ENCODE measurements at places on chromosomes 2 and 18.

DNA sequence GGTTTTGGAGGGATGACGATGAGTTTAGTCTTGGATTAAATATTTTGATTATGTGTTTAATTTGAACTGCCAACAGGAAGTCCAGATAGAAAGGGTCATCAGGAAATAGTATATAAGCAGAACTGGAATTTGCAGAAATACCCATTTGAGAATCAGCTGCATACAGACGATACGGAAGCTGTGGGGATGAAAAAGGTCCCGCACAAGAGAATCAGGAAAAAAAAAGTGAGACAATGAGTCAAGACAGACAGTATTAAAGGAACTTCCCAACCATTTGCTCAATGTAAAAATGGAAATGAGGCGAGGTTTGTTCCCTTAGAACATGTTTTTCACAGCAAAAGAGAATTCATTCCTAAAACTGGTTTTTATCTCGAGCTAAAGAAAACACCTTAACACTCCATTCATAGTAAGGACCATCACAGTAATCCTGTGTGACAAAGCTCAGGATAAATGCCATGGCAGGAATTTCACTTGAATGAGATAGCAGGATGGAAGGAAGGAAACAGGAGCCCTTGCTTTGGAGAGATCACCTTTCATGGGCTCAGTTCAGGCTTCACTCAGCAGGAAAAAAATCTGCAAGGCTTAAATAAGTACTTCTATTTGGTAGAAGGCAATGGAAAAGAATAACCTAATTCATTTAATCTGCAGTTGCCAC is 29.3 kb downstream of the BCL2 start:
- no peak for DNase-seq

- no peak for DNase-seq
Measured at GRCh38 chr2:226766352-226767055, 33.1 kb downstream of the IRS1 start.

DNA sequence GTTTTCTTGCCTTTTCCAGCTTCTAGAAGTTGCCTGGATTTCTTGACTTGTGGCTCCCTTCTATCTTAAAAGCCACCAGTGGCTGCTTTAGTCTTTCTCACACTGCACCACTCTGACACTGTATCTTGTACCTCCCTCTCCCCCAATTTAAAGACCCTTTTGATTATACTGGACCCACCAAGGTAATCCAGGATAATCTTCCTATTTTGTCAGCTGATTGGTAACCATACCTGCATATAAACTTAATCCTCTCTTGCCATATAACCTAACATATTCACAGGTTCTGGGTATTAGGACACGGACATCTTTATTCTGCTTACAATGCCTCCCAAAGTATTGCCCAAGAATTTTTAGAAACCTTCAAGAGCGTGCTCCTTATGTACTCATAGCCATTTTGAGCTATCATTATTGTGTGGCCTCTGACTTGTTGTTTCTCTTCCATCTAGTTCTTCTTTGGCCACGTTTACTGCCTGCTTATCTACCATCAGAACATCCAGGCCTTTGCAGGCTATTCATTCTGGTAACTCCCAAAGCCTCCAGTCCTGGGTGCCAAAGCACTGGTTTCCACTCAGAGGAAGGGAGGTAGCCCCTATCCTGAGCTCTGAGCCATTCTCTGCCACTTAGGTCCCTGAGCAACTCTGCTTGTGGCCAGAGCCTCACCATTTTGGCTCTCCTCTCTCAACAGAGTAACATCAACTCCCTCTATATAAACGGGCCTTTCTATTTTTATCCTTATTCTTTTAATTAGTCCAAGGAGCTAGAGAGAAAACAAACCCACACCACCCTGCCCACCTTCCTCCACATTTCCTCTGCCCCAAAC is 70.8 kb downstream of the MYO3B start:
- DNase-seq, result no peak

GRCh38 chr2:21693081-21693480 is 569.3 kb downstream of the TDRD15 start:
- DNase-seq, result no peak

- no peak for DNase-seq
Measured at GRCh38 chr2:127707890-127708648, 6.8 kb downstream of the SFT2D3 start.

GRCh38 chr2:79129804-79130203 is 9.5 kb downstream of the REG1A start:
- no peak for DNase-seq

DNA sequence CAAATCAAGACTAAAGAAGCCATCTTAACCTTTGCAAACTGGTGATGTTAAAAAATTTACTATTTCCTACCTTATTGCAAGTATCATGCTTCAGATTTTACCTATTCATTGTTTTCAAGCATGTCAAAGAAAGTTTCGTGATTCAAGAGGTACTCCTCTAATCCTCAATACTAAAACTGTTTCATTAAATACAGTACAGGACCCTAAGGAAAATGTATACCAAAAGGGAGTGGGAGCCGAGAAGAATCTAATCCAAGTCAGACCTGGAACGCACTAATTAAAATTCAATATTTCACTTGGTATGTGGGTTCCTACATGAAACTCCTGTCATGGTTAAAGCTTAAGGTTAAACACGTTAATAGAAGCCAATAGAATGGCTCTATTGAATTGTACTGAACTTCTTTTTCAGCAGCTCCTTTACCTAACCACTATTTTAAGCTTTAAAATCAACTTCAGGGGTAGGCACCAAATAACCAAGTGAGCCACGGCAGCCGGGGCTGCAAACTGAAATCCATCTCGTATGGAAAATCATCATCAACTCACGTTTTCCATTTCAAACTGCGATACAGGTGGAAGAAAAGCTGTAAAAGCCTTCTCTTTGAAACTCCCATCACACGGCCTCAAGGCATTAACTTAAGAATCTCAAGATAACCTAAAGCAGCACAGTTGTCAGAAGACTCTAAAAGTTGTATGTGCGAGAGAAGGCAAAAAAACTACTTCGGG is 188.8 kb downstream of the ZEB2 start:
- no peak for DNase-seq

GRCh38 chr2:230411570-230412370 is 4.2 kb upstream of the SP100 start:
- peak; percentile 28 for DNase-seq

DNA sequence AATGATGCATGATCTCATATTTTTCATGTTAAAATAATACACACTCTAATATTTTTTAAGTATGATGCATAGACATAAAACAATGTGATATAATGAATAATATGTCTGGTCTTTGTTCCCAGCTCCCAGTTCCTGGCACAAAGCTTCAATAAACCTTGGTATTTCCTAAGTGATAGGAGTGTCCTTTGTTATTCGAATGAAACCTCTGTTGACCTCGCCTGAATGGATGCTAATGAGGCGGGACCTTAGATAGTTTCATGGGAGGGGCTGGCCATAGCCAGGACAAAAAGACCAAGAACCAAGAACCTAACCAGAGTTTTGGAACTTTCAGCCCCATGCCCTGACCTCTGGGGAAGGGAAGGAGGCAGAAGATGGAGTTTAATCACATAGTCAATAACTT is 257.7 kb upstream of the COPS8 start:
- no peak for DNase-seq

DNA sequence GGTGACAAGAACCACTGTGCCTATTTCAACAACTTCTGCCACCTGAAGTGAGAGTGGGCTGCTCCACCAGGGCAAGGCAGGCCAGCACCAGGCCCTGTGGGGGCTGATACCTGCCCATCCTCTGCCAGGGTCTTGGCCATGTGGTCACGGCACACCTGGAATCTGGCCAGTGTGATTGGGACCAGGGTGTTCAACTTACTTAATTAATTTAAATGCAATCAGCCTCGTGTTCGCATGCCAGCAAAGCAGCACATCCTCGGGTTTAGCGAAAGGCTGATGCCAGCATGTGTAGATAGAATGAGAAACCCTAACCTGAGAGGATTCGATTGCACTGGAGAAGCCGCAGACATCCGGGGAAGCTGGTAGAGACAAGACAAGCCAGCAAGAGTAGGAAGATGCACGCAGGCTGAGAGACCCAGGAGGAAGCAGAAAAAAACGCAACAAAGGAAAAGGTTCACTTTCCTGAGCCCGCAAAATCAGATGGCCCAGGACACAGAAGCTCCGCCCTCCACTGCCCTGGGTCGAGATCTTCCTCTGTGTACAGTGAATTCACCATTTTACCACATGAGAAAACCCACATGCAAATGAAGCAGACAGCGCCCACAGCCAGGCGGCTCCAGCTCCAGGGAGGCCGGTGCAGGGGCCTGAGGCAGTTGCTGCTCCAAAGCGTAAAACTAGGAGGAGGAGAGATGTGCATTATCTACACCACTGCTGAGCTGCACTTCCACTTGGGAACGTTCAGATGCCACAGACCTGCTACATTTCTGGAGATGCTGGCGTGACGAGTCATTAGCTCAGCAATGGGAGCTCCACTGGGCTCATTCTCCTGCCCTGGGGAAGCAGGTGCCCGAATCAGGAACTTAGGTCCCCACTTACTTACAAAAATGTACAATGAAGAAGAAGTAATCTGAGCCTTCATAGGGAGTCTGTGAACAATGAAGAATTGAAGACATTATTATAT is 92.1 kb downstream of the TMEM18 start:
- peak; percentile 2 for DNase-seq

- no peak for DNase-seq
Measured at GRCh38 chr18:65415098-65415497, 335.7 kb upstream of the CDH7 start.

DNA sequence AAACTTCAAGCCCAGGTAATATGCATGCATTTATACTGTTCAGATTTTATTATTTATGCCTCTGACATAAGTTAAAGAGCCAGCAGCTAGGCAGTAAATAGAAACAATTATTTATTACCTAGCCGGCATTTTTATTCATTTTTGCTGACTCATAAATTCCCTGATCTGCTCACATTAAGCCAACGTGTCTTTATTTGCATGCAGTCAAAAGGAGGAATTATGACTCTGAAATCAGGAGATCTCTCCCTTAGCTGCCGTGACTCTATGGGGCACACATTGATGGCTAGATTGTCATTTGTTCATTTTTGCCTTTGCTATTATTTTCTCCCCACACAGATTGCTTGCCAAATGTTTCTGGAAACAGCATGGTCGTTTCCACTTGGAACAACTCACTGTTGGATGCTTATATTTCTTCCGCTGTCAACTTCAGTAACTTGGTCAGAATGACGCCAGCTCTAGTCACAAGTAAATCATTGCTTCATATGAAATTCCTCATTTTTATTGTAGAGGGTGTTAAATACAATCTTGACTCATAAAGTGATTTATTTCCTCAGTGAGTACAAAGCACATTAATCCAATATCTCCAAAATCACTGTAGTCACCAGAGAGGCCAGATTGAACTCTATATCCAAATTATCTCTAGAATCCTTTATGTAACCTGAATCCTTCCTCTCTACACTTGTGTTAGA is 15.9 kb upstream of the ZBTB14 start:
- no peak for DNase-seq
